ENCODE measurements at places on chromosomes 7 and 10. TPM values are rescaled to one million over a fixed set of nuclear protein-coding genes. Genes with fewer than 3 reads are reported as not detected.

TLL2 gene
- 0.18 TPM for total RNA-seq

LARP4B gene
- total RNA-seq: 104 TPM

WDR86 gene
- 0.25 TPM for total RNA-seq

NAT16 gene
- total RNA-seq: not detected

PVRIG gene
- total RNA-seq: 30.2 TPM

CYP26A1 gene
- total RNA-seq: not detected

NCOA4 gene
- 86.6 TPM for total RNA-seq

PRPS1L1 gene
- total RNA-seq: not detected

PLA2G12B gene
- not detected for total RNA-seq

FLNC gene
- 0.16 TPM for total RNA-seq

LYZL1 gene
- not detected for total RNA-seq

ARHGAP19 gene
- total RNA-seq: 42.3 TPM

LRMDA gene
- not detected for total RNA-seq

NKX2-3 gene
- not detected for total RNA-seq

ADAP1 gene
- total RNA-seq: 34.6 TPM

RSPH10B2 gene
- 0.63 TPM for total RNA-seq

TMEM229A gene
- total RNA-seq: not detected

ELN gene
- not detected for total RNA-seq

MACROH2A2 gene
- total RNA-seq: 3.6 TPM

CRHR2 gene
- not detected for total RNA-seq

TCERG1L gene
- not detected for total RNA-seq

ACBD7 gene
- total RNA-seq: 2.0 TPM

Measured in activated CD8-positive, alpha-beta T cell treated with anti-CD3 and anti-CD28 coated beads for 36 hours (primary cell).